Keratinocyte (primary cell): ENCODE measurements at places on chromosomes 1 and 21.
A peak's percentile ranks its signal among the peaks of the same experiment; 100 is the strongest.

DNA sequence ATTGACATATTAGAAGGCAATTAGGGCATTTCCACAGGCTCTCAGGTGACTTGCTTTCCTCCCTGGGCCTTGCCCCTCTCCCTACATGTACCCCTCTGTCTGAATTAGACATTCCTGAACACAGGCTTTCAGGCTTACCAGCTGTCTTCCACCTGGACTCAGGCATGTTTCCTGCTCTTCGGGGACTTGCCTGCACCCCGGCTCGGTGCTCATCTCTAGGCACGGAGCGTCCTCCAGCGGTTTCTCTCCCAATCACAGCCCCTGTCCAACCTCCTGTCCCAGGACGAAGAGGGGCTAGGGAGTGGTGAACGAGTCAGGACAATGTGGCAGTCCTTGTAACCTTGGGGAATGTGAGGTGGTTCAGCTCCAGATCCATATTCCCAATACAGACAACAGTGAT, 4.2 kb downstream of the PROK1 start:
- no peaks in the 10 kb centered on the region for H3K4me1 ChIP-seq
- peaks cover 14% of the 10 kb centered on the region for H3K27me3 ChIP-seq
- H3K4me3 ChIP-seq: no peak overlapping the region
- H3K27ac ChIP-seq: no peak overlapping the region
- DNase-seq: no peak

- H3K4me3 ChIP-seq: no peak overlapping the region
- no peak overlapping the region for H3K27ac ChIP-seq
- DNase-seq: no peak
- H3K4me1 ChIP-seq: no peaks in the 10 kb centered on the region
These were observed 346.7 kb upstream of the ADGRL4 start for GRCh38 chr1:79353224-79353623.

DNA sequence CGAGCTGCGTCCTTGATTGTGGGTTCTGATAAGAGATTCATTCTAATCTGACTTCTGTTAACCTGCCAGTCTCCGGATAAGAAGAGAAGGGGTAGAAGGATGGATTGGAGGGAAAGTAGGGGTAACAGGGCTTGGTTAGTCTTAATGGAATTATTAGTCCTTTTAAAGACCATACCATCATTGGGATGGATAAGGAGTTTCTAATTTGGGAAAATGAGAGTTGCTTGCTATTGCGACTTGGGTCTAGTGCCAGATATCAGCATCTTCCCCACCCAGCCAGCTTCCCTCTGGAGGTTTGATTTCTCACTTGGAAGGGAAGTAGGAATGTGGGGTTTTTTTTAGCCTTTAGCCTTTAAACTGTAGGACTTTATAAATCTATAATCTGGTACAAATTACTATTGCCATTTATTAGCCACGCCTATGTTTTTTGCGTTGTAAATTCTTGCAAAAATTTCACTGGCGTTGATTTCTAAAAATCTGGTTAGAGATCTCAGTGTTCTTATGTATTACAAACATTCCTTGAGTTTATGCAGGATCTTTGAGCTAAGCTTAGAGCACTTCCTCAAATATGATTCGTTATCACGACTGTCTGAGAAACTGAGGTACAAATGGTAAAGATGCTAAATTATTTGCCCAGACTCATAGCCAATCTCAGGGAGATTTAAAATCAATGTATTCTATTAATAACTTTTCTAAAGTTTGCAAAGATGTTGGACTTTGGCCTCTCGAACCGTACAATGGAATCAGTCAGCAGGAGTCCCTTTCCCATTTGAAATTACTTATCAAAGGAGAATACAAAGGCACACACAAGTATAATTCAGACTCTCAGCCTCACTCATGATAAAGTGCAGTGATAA, 1.3 kb downstream of the FAM20B start:
- H3K27me3 ChIP-seq: no peaks in the 10 kb centered on the region
- peaks cover 24% of the 10 kb centered on the region for H3K4me1 ChIP-seq
- peak overlapping the region; percentile 72 for H3K27ac ChIP-seq
- H3K4me3 ChIP-seq: peak overlapping the region; percentile 86
- DNase-seq: no peak

- no peak overlapping the region for H3K27ac ChIP-seq
- peaks cover 43% of the 10 kb centered on the region for H3K36me3 ChIP-seq
- H3K4me3 ChIP-seq: no peak overlapping the region
- no peaks in the 10 kb centered on the region for H3K27me3 ChIP-seq
These were observed 15.1 kb downstream of the PRMT2 start for GRCh38 chr21:46650476-46651098.

- DNase-seq: no peak
- H3K36me3 ChIP-seq: no peaks in the 10 kb centered on the region
- H3K4me3 ChIP-seq: no peak within 1 kb of the TSS
- no peak within 1 kb of the TSS for H3K27ac ChIP-seq
- no peaks in the 10 kb centered on the region for H3K27me3 ChIP-seq
These were observed at the start of gene CRB1 for GRCh38 chr1:197268012-197268411. TSS of gene CRB1 (plus strand) at chr1:197268252. CDS start at chr1:197268413, 161 bp downstream.

- no peaks in the 10 kb centered on the region for H3K36me3 ChIP-seq
- peak overlapping the region; percentile 45 for H3K4me3 ChIP-seq
- peak overlapping the region; percentile 90 for H3K27ac ChIP-seq
- DNase-seq: peak; percentile 84
These were observed 13.0 kb downstream of the IFI6 start for GRCh38 chr1:27658951-27659496.

DNA sequence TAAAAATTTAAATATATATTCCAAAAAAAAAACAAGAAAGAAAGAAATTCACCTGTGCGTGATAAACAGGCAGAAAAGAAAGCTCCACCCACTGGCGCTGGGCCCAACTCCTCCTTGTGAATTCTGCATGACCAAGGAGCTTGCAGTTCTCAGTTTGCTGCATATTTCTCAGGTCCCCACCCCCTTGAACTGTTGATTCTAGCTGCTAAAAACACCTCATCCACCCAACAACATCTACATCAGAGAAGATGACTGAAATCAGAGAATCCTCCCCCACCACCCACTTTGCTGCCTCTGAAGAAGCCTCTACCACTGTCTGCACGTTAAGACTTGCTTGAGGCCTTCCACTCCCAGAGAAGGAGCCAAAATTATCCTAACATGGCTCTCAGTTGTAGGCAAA, 104.8 kb downstream of the RGS2 start:
- H3K4me1 ChIP-seq: peaks cover 7% of the 10 kb centered on the region
- DNase-seq: peak; percentile 33
- no peaks in the 10 kb centered on the region for H3K27me3 ChIP-seq
- H3K27ac ChIP-seq: no peak overlapping the region
